Neural progenitor cell (in vitro differentiated cells): ENCODE measurements at places on chromosomes 12 and 14.

DNA sequence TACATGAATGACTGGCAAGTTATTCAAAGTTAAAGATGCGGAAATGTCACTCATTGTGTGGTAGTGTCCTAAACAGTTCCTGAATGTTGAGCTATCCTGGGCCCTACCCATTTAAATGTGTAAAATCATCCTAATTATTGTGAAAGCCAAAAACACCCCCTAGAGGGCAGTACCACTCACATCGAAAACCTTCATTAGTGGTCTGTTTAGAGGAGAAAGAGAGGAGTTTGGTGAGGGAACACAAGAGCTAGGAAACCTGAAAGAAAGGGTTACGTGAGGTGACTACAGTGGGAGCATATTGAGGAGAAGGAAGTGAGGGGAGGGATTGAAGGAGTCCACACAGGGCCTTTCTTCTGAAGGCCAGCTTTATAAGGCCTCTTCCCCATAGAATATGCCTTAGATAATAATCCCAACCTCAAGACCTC is 2.5 kb upstream of the TEP1 start:
- peak; percentile 58 for DNase-seq

GRCh38 chr14:24271134-24271833 is at the start of gene RABGGTA:
RABGGTA (minus strand) TSS chr14:24271597; CDS start chr14:24271115, 482 bp downstream.
- DNase-seq, result peak; percentile 96

GRCh38 chr12:121568971-121569751 is 11.7 kb downstream of the KDM2B start:
- DNase-seq, result no peak

DNA sequence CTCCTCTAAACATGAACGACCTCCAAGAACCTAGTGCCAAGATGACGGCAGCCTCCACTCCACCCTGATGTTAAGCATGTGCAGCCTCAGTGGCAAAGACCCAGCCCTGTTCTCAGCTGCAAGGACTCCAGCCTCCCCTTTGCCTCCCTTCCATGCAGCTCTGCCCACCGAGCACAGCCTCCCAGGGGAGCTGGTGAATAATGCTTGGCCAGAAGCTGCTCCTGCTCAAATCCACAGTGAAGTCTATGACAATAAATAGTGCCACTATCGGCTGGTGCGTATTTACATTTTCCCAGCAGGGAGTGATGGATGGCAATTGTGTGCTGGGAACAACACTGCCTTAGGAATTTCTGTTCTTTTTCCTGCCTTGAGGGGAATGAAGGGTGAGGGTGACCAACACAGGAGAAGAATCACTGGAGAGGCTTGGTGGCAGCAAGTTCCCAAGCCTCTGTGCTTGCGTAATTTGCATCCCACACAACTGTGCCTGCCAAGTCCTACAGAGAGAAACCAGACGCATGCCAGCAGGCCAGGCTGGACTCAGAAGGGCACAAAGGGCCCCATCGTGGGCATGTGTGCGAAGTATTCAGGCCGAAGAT is 29.9 kb upstream of the TC2N start:
- DNase-seq, result no peak

- no peak for DNase-seq
Observed at GRCh38 chr12:68267892-68268396, 14.5 kb upstream of the IL22 start.

- no peak for DNase-seq
Observed at GRCh38 chr14:56687123-56687522, 107.5 kb downstream of the TMEM260 start.

DNA sequence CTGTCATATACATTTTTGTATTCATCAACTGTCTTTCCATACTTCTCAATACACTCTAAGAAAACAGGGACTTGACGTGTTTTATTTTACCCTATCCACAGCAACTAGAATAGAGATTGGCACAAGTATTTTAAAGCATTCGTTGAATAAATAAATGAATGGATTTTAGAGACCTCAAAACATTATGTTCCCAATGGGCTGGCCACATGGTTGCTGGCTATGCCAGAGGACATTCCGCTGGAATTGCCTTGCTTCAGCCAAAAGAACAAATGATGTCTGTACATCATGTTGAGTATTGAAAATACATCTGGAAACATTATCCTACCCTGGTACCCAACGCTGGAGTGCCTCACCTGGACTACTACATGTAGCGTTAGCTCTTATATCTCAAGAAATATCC is 132.8 kb upstream of the RAP1B start:
- no peak for DNase-seq

- no peak for DNase-seq
Observed at GRCh38 chr12:104219908-104220404, 4.4 kb downstream of the TXNRD1 start.

DNA sequence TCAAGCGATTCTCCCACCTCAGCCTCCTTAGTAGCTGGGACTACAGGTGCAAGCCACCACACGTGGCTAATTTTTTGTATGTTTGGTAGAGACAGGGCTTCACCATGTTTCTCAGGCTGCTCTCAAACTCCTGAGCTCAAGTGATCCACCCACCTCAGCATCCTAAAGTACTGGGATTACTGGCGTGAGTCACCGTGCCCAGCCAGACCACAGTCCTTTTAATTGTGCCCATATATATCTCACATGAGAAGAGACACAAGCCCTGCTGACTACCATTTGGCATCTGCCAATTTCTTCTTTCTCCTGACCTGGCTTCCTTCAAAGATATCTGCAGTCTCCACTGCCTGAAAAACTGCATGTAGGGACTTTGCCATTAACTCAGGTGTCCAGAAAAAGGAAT is 142.5 kb downstream of the DPY19L2 start:
- DNase-seq, result no peak

- DNase-seq, result no peak
Observed at GRCh38 chr12:107536613-107537012, 149.0 kb upstream of the PWP1 start.

- no peak for DNase-seq
Observed at GRCh38 chr12:1403417-1403816, 191.0 kb downstream of the FBXL14 start.

GRCh38 chr12:55712700-55713415 is 3.0 kb upstream of the BLOC1S1 start:
- DNase-seq, result no peak

DNA sequence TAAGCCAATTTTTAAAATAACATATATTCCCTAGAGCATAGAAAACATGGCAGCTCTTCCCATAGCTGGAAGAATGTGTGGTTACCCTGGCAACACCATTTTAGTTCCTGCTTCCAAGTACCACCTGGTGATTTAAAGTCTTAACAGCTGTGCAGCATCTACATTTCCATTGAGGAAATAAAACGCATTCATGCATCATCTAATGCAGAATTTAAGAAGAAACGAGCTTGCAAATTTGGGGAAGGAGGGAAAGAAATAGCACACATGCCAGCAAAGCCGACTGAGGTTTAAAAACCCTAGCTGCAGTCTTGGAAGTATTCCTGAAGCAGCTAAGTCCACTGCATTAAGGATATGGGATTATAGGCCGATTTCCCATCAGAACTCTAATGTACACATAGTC is 22.8 kb upstream of the SLC38A2 start:
- DNase-seq, result no peak

GRCh38 chr14:35470755-35471154 is 63.2 kb upstream of the INSM2 start:
- peak; percentile 49 for DNase-seq

GRCh38 chr14:71632440-71632946 is 299.7 kb upstream of the RGS6 start:
- DNase-seq, result peak; percentile 48

- DNase-seq, result no peak
Observed at GRCh38 chr12:53200458-53201176, 6.4 kb downstream of the ITGB7 start.

- DNase-seq, result no peak
Observed at GRCh38 chr14:54867011-54867410, 35.6 kb downstream of the GCH1 start.

DNA sequence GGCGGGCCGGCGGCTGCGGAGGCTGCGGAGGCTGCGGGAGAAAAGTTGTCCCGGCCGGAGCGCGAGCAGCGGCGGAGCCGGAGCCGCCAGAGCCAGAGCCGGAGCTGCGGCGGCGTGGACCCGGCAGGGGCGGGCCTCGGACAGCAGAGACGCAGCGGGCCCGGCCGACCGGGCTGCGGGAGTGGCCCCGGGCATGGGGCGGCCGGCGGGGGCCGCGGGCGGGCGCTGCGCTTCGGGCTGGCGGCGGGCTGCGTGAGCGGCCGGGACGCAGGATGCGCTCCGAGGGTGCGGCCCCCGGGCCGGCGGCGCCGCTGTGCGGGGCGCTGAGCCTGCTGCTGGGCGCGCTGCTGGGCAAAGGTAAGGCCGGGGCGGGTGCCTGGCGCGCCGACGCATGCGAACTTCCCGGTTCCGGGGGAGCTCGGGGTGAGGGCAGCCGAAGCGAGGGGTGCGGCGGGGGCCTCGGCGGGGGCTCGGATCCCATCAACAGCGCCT is at the start of gene TMEM132C:
Gene TMEM132C, plus strand, starts transcription at position 40 of the 492 bp plus-strand sequence. Its CDS starts 233 bp downstream, at position 273.
- peak; percentile 76 for DNase-seq

DNA sequence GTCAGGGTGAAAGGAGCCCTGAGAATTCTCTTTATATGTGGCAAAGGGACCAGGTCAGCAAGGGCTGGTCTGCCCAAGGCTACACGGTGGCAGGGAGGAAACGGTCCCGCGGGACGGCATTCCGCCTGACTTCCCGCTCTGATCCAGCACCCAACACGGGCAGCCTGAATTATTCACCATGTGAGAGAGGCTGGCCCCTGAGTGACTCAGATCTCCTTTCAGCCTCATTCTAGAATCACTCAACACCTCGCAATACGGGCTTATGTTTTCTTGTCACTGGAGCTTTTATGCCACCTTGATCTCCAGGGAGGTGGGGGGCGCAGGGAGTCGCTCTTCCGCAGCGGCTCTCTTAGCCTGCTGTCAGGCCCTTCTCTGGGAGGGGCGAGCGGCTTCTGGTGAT is 8.5 kb downstream of the LRTM2 start:
- DNase-seq, result no peak

DNA sequence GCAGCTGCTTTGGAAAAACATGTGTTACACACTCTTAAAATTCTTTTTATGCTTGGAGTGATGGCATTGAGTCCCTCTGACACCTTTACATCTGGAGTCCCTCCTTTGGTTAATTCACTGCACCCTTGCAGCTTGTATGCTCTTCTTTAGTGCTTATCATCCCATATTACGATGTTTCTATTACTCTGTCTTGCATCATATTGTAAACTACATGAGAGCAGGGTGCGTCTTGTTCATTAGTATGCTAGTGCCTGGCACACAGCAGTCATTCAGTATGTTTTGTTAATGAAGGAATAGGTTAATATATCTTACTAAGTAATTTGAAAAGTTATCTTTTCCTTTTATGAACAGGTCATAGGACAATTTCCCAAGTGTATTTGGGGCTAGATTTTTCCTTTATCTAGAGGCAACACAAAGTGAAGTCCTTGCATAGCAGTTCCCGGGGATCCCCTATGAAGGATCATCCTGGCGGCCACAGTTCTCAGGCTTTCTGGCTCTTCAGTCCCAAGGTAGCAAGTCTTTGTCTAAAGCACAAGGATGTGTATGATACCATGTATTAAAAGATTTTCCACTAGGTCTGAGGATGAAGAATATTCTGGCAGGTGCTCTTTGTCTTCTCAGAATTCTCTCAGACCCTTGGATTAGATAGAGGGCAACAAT is 363.8 kb downstream of the FUT8 start:
- no peak for DNase-seq

- peak; percentile 2 for DNase-seq
Observed at GRCh38 chr12:24197532-24197931, 248.1 kb upstream of the SOX5 start.

DNA sequence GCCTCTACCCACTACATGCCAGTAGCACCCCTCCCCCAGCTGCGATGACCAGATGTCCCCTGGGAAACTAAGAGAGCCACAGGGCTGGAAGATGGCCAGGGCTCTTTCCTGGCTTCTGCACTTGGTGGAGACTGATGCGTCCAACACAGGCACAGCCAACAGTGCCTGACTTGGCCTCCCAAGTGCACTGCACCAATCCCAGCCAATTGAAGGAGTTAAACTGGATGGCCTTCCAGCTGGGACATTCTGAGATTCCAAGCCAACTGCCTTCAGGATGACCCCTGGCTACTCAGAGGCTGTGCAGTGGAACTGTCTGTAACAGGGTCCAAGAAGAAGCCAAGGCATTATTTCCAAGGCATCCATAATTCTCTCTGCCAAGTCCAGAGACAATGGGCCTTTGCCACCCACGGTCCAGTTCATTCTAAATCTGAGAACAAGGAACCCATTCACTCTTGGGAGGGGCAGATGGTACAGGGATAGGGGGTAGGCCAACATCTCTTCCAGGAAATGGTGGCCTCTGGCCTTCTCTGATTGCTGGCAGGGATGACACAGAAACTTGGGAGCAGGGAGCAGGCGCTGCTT is 35.2 kb downstream of the PRIMA1 start:
- DNase-seq, result no peak
